Stimulated activated CD4-positive, alpha-beta T cell treated with anti-CD3 and anti-CD28 coated beads, Interleukin-12 subunit alpha, Interleukin-12 subunit beta, amount 100 ng/mL, for 24 hours (primary cell): ENCODE measurements at places on chromosomes 12 and 14.

- DNase-seq: no peak
These were observed 304.1 kb downstream of the ACSS3 start for GRCh38 chr12:81381951-81382350.

DNA sequence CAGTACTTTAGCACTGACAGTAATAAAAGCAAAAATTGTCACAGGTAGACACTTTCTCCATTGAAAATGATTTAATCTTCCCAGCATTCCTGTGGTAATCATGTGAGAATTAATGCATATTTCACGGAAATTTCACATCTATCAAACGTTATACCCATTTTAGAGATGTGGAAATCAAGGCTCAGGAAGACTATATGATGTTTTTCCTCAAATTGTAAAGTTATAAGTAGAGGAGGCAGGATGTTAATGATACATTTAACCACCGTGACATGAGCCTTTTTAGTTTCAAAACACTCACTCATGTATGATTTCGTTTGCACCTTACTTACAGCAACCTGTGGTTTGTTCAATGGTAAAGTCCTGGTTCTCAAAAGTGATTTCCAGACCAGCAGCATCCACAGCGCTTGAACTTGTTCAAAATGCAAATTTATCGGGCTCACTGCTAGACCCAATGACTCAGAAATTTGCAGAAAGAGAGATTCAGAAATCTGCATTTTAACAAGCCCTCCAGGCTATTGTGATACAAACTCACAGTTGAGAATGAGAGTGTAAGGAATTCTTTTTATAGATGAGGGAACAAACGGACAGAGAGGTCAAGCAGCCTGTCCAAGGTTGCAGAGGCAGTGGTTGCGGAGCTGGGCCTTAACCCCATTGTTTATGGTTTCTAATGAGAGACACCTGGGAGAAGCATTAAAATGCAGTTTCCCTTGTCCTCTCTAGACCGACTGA, 654.8 kb upstream of the TBX3 start:
- DNase-seq: no peak

GRCh38 chr12:44881197-44881596, 5.1 kb upstream of the NELL2 start:
- no peak for DNase-seq

DNA sequence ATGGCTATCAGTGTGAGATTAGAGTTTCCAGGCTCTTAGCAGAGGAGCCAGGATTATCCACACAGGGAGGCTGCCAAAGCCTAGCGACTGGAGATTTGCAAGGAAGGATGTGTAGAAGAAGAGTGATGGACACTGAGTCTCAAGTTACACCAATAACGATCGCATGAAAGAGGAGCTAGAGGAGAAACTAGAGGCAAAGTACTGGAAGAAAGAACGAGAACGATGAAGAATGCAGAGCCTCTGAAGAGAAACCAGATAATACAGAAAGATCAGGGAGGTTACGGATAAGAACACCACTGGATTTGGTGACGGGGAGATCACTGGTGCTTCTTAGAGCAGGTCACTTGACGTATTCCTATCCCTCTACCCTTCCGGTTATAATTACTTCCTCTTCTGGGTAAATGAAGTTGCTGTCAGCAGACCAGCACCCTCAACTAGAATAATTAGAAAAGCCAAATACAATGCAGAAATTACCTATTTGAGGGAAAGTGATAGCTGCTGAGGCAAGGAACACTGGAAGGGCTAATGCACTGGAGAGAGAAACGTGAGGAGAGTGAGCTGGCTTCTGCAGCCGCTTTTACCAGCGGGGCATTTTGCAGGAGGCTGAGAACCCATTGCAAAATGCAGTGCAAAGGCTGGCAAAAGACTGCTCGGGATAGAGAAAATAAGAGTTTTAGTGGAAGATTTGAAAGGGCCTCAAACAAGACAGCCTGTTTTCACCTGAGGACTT, 93.1 kb upstream of the HIF1A start:
- DNase-seq: no peak

DNA sequence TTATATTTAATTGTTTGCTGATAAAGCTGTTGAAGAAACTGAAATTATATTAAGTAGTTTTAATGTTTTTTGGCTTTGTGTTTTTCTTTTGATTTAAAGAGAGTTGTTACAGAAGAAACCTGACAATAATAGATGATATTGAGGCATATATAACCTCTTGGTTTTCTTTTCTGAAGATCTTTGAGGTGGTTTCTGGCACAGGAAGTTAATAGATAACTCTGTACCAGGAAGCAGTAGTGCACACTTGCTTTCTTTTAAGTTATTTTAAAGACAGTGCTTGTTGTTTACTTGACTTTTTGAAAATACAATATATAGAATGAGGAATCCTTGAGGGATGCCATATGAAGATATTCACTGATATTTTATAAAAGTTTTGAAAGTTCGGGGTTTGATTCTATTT, 209.0 kb upstream of the FBXO33 start:
- no peak for DNase-seq

DNA sequence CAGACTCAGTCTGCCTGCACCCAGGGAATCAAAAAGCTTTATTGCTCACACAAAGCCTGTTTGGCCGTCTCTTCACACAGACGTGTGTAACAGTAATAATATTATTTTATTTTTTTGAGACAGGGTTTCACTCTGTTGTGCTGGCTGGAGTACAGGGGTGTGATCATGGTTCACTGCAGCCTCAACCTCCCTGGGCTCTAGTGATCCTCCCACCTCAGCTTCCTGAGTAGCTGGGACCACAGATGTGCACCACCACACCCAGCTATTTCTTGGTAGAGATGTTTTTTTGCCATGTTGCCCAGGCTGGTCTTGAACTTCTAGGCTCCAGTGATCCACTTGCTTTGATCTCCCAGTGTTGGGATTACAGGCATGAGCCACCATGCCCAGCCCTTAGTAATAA, 88.4 kb upstream of the DCD start:
- no peak for DNase-seq

DNA sequence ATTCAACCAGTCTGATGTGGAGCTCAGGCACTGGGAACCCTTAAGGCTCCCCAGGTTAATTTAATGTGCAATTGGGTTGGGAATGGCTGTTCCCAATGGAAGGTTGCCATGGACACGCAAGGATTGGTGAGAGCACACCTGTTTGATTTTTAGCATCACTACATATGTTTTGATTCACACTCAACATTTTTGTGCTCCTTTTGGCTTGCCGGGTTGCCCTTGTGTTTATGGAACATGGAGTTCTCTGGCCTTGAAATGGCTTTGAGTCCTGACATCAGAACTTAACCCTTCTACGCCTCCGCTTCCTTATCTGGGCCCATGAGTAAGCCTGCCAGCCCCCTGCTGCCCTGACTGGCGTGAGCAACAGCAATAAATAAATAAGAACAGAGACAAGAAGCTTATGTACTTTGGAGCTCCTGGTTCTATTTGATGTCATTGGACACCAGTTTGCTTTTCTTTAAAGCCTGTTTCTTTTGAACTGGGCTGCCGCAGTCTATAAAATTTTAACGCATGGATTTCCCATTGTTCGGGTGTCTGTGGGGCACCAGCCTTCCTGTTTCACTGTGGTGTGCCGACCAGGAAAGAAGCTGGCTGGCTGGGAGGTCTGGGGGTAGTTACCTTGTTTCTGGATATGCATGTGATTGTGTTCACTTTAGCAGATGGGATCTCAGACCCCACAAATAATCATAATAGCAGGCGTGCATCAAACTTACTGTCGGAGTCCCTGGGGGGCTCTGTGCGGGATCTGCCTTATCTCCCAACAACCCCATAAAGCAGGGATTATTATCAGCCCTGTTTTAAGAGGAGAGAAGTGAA, 27.8 kb downstream of the TBX3 start:
- DNase-seq: no peak

DNA sequence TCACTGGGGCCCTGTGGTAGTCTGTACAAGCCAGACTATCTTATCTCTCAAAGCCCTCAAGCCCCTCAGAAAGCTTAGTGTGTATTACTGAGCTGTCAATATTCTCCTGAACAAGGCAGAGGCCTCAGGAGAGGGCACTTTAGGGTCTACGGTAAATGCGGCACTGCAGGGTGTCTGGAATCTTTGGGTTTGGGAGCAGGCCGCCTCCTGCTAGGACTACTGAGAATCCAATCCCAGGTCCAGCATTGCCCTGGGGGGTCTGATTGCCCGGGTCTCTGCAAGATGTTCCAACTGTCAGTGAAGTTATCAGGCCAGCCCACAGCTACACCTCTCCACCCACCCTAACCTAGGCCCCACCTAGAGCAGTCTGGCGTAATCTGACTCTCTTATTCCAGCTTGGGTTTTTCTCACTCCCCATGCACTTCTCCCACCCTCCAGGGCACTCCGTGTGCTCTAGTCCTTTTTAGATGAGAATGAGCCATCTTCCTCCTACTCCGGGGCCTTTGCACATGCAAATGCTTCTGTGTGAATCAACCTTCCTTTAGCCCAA, 4.3 kb upstream of the ZFP36L1 start:
- no peak for DNase-seq

DNA sequence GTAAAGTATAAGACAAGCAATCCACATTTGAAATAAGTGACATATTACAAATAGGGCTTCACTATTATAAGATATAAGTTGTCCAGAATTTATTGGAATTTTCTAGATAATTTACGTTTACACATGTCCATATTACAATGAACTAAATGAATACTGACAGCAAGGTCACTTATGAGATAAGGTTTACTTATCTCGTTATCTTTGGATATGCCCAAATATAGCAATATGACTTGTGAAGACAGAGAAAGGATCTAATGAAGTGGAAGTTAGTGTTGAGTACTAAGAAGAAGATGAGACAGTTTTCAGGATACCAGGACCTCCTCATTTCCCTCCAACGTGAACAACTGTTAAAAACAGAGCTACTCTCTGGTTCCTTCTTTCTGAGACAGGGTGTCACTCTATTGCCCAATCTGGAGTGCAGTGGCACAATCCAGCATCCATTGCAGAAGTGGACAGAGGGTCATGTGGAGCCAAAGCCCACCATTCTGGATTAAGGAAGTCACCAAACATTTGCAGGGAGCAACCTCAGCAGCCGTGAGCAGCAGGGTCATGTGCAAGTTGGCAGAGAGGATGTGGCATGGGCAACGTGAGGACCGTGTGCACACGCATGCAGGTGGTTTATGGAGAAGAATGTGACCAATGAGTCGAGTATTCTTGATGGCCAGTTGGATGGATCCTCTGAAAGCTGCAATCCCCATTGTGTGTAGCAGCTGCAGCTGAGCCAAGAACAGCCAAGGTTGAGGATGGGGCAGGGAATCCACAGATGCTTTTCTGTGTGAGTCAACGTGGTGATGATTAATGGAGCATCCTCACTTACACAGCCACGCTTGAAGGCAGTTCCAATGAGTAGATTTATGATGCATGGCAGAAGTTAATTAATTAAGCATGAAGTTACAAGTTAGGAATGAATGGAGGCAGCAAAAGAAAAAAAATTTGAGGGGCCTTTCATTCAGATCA, 111.0 kb downstream of the BICD1 start:
- no peak for DNase-seq

- no peak for DNase-seq
These were observed 346.9 kb upstream of the FKBP4 start for GRCh38 chr12:2447861-2448260.

DNA sequence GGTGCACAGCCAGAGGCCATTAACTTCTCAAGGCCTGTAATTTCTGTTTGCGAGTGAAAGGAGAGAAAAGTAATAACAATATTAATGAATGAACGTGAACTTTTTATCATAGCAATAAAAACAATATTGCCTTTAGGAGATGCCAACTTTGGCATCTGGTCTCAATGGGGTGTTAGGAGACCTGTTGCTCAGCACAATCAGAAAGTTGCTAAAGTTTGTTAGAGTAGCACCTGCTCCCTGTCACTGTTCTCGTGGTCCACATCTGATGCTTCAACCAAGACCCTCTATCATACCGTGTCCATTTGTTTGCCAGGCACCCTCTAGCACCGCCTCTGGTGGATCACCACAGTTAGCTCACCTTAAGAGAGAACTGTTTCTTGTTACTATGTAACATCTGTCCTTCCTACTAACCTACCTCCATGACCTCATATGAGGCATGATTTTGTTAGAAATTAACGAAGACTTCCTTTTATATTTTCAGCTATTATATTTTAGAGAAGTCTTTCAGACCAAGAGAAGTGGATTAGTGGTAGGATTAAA, 12.5 kb upstream of the CLEC4E start:
- no peak for DNase-seq

GRCh38 chr14:99806836-99807235, 13.6 kb downstream of the EML1 start:
- DNase-seq: no peak

DNA sequence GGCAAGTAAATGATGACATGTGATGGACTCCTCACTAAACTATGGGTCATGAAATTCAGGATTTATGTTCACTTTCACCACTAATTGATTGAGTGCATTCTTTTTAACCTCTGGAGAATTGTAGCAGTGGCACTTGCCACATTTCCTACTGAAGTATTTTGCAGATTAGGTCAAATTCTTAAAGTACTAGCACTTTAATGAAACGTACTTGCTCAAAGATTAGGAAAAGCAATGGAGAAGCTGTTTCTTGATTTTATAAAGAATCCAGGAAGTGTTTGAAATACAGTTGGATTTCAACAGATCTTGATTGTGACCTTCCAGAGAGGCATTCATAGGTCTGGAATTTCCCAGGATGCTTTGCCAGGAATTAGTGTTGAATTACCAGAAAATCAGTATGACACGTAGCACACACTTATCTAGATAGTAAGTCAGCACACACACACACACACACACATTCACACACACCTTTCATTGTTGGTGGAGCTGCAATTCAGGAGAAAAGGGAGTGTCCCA, 162.6 kb downstream of the MYRFL start:
- DNase-seq: no peak

GRCh38 chr14:101960225-101960624, 4.1 kb upstream of the DYNC1H1 start:
- DNase-seq: no peak

GRCh38 chr14:72665259-72665658, 228.6 kb downstream of the DPF3 start:
- DNase-seq: no peak

DNA sequence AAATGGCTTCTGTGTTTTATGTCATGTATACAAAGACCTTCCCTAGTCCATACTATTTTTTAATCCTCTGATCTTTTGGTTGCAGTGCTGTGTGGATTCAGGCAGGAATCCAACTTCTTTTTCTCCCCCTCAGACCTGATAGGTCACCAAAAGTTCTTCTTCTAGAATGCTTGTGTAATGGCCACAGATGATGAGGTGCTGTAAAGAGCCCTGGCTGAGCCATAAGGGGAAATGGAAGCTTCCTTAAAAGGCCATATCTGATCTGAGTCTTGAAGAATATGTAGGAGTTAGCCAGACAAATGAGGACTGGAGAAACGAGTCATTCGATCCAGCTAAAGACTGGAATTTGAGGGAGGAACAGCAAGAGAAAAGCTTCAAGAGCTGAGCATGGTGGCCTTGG, 353.9 kb downstream of the PCNX1 start:
- no peak for DNase-seq

- DNase-seq: no peak
These were observed 35.1 kb upstream of the C14orf180 start for GRCh38 chr14:104544362-104544961.
